ENCODE measurements at places on chromosomes 13 and 19.

DNA sequence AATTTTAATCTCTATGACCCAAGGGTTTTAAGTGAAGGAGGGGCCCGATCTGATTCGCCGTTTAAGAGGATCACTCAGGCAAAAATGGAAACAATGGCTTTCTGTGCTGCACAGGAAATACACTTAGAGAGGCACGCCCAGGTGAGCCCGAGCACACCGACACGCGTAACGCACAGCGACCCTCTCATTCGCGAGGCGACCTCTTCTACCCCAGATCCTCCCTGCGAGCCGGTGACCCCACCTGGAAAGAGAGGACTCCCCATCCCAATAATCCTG lies 216 bp downstream of the SH2D3A start:
- DNase-seq = no peak

GRCh38 chr19:14511229-14511593 lies 7.0 kb downstream of the DNAJB1 start:
- no peak for DNase-seq

- DNase-seq = no peak
Measured at GRCh38 chr13:66849706-66850105, 380.4 kb downstream of the PCDH9 start.

DNA sequence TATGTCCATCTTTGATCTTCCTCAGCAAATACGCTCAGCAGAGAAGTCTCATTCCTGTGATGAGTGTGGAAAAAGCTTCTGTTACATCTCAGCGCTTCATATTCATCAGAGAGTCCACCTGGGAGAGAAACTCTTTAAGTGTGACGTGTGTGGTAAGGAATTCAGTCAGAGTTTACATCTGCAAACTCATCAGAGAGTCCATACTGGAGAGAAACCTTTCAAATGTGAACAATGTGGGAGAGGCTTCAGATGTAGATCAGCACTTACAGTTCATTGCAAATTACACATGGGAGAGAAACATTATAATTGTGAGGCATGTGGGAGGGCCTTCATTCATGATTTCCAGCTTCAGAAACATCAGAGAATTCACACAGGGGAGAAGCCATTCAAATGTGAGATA lies 5.7 kb upstream of the ZNF284 start:
- DNase-seq = no peak

DNA sequence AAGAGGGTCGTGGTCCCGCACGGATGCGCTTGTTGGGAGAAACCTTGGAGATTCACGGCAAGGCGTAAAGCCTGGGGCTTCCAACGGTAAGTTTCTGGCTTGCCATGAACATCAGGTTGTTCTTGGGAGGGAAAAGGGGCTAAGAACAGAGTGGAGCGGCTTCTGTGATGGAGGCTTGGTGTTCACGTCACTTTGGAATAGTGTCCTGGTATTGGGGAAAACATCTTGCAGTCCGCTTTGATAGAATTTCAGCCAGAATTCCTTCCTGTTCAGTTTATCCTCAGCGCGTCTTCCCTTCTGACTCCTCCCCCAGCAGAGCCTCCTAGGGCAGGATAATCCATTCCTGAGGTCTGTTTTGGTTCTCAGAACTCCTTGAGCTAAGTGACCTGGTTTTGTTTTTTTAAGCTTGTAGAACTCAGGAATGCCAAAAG lies 2.0 kb downstream of the KCTD15 start:
- no peak for DNase-seq

Measured in left renal pelvis (tissue), 4 donors.